ENCODE measurements at places on chromosomes 5 and 9. TPM values are rescaled to one million over a fixed set of nuclear protein-coding genes. Genes with fewer than 3 reads are reported as not detected.

IL7R gene
- 2.3 TPM for total RNA-seq

SUSD3 gene
- 0.67 TPM for total RNA-seq

CARTPT gene
- not detected for total RNA-seq

NUDT12 gene
- 0.20 TPM for total RNA-seq

PCDHB13 gene
- total RNA-seq, result not detected

C5orf46 gene
- total RNA-seq, result not detected

NUP214 gene
- 66.2 TPM for total RNA-seq

FYB1 gene
- 71.9 TPM for total RNA-seq

EDIL3 gene
- not detected for total RNA-seq

TOMM5 gene
- 93.0 TPM for total RNA-seq

PCDHB8 gene
- total RNA-seq, result not detected

ZNF608 gene
- 0.47 TPM for total RNA-seq

ST8SIA4 gene
- total RNA-seq, result 148 TPM

PCDH12 gene
- total RNA-seq, result 1.3 TPM

RAB3C gene
- total RNA-seq, result not detected

CARD6 gene
- total RNA-seq, result 3.7 TPM

TLX3 gene
- total RNA-seq, result not detected

PCDHGB3 gene
- total RNA-seq, result 0.81 TPM

PFN3 gene
- not detected for total RNA-seq

WNT8A gene
- not detected for total RNA-seq

TSSK1B gene
- not detected for total RNA-seq

FCN2 gene
- not detected for total RNA-seq

ADGRD2 gene
- not detected for total RNA-seq

PCDHGA2 gene
- total RNA-seq, result not detected

NR4A3 gene
- total RNA-seq, result 2.4 TPM

HSPA4 gene
- total RNA-seq, result 136 TPM

DRD1 gene
- not detected for total RNA-seq

SPATA31A5 gene
- not detected for total RNA-seq

PCDHGA12 gene
- total RNA-seq, result 0.69 TPM

SECISBP2 gene
- 63.6 TPM for total RNA-seq

SYK gene
- 25.8 TPM for total RNA-seq

PPP3R2 gene
- not detected for total RNA-seq

ORM2 gene
- not detected for total RNA-seq

WWC1 gene
- not detected for total RNA-seq

CTXN3 gene
- total RNA-seq, result not detected

MLANA gene
- not detected for total RNA-seq

TAF11L5 gene
- not detected for total RNA-seq

RNF183 gene
- not detected for total RNA-seq

SLC25A2 gene
- total RNA-seq, result 0.67 TPM

NUTM2F gene
- not detected for total RNA-seq

NDUFAF2 gene
- total RNA-seq, result 29.3 TPM

ADAMTS16 gene
- not detected for total RNA-seq

FGF10 gene
- not detected for total RNA-seq
